ENCODE measurements at places on chromosomes 13 and 19.

DNA sequence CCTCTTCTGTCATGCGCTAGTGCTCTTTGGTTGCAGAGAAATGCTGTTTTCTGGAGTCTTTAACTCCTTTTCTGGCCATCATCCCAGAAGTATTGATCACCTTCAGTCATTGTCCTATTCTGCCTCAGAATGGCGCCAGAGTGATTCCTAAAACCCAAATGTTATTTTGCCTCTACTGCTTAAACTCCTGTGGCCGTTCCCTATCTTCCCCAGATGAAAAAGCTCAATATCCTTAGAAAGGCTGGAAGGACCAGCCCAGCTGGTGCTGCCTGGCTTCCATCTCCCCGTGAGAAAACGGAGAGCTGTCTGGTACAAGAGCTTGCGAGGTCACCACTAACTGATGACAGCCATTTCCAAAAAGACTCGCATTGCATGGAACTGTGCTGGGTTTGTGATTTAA, 179.1 kb downstream of the RBM26 start:
- DNase-seq = peak; percentile 90

DNA sequence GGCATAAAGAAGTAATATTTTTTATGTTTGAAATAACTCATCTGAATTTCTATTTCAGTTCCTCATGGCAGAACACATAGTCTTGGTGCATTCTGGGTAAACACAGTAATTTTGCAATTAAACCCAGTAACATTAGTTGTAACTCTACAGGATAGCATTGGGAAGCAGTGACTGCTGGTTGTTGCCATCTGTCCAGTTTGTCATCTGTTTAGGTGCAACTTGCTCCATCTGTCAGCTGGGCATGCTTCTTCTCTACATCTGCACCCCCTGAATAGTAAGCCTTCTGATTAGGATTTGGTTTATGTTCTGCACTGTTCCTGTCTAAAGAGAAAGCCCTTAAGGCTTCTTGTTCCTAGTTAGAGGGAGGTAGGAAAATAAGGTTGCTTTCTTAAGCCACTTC, 63.5 kb upstream of the CSNK1A1L start:
- DNase-seq = no peak

- DNase-seq = peak; percentile 90
Measured at GRCh38 chr19:42032431-42032830, 37.6 kb downstream of the GRIK5 start.

DNA sequence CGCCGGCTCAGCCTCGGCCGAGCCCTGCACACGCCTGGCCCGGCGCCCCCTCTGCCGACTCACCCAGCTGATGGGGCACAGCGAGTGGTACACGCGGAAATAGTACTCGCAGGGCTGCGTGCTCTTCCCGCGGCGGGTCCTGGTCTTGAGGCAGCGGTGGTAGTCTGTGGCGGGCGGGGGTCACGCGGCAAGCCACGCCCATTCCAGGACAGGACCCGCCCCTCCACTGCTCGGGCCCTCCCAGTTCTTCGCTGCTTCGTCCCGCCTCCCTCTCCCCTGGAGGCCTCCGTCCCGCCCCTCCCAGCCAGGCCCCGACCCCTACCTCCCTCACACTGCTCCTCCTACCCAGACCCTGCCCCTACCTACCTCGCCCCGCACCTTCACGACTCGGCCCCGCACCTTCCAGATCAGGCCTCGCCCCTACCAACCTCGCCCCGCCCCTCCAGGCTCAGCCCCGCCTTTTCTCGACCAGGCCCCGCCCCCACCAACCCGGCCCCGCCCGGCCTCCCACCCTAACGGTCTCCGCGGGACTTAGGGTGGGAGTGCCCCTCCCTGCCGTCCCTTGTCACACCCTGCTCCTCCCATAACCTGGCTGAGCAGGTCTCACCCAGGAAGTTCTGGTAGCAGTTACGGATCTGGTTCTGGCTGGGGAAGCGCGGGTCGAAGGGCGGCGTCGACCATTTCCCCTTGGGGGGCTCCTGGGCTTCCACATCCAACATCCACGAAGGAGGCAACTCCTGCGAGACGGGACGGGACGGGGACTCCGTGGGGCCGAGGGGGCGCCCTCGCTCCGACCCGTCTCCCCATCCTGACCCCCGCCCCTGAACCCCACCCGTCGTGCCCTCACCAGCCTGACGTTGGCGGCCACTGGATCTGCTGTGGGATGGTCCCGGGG, 469 bp downstream of the COX6B2 start:
- DNase-seq = no peak

- DNase-seq = no peak
Measured at GRCh38 chr19:50924586-50924985, 13.4 kb upstream of the KLK4 start.

DNA sequence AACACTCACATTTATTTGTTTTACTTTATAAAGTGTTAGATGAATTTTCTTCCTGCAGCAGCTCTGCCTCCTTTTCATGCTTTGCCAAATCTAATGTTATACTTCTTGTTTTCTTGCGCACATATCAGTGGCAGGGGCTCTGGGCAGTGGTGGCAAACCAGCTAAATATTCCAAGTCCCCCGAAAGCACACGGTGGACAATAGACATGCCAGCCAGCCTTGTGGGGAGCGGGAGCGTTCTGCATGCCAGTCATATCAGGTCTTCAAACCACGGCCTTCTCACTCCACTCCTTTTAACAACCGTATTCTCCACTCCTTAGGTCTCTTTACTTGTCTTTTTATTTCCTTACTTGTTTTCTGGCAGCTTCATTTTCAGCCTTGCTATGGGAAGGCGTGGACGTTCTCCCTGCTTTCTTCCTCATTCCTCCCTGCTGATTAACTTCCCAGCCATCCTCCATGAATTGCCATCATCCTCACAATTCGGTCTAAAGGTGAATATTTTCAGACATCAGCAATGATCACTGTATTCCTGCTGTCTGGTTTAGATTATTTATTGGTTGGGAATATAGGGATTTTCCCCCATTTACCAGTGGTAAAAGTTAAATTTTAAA, 77.1 kb upstream of the WASF3 start:
- DNase-seq = no peak

DNA sequence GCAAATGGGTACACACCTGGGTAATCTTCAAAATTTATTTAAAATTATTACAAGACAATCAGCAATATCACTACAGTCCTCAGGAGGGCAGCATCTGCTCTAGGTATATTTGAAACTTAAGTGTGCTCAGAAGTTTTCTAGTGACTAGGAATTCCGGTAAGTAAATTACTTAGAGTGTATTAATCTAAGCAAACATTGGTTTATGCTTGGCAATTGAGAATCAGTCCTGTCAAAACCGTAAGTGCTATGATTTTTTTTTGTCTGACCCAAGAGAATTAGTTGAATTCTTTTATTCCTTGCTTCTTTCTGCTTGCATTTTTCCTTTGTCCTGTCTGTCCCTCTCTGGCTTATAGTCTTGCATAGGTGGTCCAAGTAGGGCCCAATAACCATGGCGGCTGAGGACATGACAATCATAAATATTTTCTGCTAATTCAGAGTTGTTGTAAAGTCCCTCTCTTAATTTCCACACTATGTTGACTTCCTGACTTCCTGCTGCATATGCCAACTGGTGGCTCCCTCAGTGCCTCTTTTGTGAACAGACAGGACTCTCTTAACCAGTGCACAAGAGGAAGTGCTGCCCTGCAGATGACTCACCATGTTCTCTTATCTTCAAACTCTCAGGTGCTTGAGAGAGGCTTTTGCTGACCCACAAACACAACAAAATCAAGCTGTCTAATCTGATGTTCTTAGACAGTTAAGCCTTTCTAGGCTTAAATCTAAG, 82.2 kb downstream of the SLAIN1 start:
- peak; percentile 73 for DNase-seq

DNA sequence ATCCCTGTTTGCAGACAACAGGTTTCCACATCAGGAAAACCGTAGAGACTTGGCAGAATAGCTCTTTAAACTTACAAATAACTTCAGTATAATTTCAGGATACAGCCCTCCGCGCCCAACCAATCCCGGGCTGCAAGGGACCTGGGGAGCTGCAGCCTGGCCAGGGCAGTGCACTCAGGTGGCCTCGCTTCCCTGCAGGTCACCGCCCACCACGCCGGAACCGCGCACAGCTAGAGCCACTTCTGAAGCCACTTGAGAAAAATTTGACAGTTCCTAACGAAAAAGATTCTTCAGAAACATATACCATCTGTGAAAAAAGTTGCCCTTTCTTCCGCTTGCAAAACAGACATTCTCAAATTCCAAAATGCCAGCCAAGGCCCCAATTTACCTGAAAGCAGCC, 11.1 kb downstream of the ZNF91 start:
- DNase-seq = no peak

DNA sequence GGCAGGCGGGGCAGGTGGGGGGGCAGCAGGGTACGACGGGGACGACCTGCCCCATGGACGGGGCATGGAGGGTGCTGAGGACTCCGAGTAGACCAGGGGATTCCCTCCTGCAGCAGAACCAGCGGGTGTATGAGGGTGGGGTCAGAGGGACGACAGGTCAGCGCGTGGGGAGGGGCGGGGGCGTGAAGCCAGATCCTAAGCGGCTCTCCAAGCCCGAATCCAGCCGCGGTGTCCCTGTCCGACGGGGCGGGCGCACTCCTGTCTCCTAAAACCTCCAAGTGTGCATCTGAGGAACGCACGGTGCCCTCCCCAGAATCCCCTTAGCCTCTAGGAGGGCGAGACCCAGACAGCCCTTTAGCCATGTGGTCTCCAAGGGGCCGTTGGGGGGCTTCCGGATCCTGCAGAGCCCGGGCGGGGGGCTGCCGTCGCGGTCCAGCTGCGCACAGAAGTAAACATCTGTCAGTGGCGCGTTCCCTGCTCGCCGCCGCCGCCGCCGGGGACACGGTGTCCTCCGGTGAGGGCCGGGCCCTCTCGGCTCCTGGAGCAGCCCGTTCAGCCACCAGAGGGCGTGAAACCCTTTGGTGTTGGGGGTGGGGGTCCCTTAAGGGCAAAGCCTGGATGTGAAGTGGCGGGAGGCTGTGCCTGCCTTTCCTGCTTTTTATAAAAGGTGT, 730 bp downstream of the NRTN start:
- peak; percentile 62 for DNase-seq

- DNase-seq = no peak
Measured at GRCh38 chr13:96781141-96781540, 213.1 kb downstream of the OXGR1 start.

DNA sequence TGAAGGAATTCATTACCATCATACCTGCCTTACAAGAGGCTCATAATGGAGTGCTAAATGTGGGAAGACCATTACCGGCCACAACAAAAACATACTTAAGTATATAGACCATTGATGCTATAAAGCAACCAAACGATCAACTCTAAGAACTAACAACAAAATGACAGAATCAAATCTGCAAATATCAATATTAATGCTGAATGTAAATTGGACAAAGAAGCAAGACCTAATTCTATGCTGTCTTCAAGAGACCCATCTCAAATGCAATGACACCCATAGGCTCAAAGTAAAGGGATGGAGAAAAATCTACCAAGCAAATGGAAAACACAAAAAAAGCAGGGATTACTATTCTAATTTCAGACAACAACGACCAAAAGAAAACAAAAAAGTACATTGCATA, 52.3 kb upstream of the GPC6 start:
- no peak for DNase-seq

- DNase-seq = no peak
Measured at GRCh38 chr19:42487032-42487797, 41.1 kb downstream of the CEACAM1 start.

GRCh38 chr13:112144616-112145550, 77.9 kb downstream of the SOX1 start:
- no peak for DNase-seq

DNA sequence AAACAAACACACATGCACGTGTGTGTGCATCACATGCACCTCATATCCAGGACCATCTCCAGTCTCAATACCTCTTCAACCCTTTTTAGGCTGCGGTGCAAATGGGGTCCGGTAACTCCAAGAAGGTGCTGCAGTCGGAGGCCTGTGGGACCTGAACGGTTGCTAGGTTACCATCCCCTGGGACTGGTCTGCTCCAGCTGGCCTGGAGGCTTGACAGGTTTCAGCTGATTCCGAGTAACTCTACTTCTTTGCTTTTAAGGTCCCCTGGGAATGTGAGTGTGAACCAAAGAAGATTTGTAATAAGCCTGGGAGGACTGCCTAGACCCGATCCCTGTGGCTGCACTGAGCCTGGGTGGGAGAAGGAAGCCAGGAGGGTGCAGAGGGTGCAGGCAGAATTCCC, 117.5 kb downstream of the CCNA1 start:
- peak; percentile 77 for DNase-seq

GRCh38 chr19:38437295-38437694, 3.8 kb downstream of the RYR1 start:
- DNase-seq = no peak

DNA sequence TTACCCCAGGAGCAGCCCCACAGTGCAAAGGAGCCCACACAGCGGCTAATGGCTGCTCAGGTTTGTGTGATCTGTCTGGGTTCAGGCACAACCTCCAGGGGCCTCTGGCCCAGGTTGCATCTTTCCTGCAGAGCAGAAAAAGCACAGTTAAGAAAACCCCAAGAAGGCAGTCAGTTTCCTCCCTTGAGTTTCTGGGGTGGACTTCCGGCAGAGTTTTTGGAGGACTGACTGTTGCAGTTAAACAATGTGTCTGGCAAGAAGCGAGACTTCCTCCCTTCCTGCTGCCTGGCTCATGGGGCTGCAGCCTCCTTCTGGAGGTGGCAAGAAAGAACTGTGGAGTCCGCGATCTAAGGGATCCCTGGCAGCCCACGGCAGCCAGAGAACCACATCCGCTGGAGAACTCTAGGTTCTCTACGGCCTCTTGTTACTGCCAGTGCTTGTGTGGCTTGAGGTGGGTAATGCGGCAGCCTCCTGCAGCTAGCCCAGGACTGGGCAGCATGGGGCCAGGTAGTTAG, 114.4 kb downstream of the ZDHHC20 start:
- no peak for DNase-seq

- no peak for DNase-seq
Measured at GRCh38 chr19:50646074-50646807, 3.0 kb upstream of the C19orf81 start.

GRCh38 chr13:51905787-51906186, 44.0 kb downstream of the CCDC70 start:
- DNase-seq = no peak

- no peak for DNase-seq
Measured at GRCh38 chr13:49502954-49503353, 7.2 kb downstream of the PHF11 start.

DNA sequence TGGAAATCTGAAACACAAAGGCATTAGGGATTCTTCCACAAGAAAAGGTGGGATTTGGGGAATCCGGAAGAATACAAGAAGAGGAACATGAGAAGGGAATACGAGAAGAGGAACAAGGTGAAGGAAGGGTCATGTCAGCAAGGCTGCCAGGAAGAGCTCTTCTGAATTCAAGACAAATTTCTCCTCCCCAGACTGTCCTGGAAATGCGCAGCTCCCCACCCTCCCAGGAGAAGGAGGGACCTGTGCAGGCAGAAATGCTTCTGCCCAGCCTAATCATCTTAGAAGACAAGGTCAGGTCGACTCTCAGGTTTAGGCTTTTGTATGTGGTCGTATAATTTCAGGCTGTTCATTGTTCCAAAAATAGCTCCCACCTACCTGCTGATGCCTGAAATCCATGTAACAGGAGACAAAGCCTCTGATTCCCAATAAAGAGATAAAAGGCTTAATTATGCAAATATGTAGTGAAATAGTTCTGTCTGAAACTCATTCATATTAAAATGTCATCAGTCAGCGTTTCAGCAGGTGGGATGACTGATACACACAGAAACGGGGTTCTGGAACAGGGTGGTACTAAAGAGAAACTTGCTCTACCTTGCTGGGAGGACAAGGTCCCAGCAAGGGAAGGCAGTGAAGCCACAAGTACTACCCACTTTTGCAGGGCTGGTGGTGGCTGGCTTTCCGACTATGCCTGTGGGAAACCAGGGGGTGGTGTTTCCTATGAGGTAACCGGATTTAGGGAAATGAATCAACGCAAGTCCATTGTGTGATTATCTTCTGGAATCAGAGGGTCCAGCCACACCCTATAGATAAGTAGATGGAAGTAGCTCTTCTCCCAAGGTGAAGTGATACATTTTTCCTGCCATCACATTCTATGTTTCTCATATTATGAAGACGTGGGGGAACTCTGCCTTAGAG, 76.1 kb downstream of the KL start:
- no peak for DNase-seq
